ENCODE measurements at places on chromosomes 7 and 10.

DNA sequence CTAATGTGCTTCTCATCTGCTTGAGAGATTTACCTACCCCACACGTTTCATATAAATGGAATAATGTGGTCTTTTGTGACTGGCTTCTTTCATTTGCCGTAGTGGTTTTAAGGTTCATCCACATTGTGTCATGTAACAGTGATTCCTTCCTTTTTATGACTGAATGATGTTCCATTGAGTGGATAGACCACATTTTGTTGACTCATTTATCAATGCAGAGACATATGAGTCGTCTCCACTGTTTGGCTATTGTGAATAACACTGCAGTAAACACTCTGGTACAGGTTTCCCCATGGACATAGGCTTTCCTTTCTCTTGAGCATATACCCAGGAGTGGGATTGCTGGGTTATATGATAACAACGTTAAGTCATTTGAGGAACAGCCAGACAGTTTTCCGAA is 2.0 kb upstream of the AOC1 start:
- no peak for DNase-seq

- DNase-seq, result no peak
Observed at GRCh38 chr7:64098-64915, 128.1 kb upstream of the FAM20C start.

- DNase-seq, result no peak
Observed at GRCh38 chr10:6365384-6365783, 162.7 kb downstream of the PFKFB3 start.

GRCh38 chr7:14457568-14458453 is 444.7 kb downstream of the DGKB start:
- DNase-seq, result peak; percentile 7

DNA sequence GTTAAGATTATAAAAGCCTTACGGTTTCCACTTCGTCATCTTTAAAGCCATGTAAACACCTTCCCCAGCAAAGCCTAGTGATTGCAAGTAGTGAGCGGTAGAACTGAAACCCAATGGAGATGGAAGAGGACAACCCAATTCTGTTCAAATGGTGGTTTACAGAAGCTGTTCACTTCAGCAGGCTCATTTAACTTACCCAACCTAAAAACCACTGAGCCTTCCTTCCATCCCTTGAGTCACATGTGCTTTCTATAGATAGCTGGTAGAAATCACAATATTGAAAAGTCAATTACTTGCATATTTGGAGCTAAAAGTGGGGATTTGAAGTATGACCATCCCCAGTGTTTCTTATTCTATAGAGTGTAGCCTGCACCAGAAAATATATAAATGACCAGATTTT is 667.7 kb downstream of the SUGCT start:
- no peak for DNase-seq

Measured in GM12864 (cell line).